ENCODE measurements at places on chromosomes 12 and 14.

DNA sequence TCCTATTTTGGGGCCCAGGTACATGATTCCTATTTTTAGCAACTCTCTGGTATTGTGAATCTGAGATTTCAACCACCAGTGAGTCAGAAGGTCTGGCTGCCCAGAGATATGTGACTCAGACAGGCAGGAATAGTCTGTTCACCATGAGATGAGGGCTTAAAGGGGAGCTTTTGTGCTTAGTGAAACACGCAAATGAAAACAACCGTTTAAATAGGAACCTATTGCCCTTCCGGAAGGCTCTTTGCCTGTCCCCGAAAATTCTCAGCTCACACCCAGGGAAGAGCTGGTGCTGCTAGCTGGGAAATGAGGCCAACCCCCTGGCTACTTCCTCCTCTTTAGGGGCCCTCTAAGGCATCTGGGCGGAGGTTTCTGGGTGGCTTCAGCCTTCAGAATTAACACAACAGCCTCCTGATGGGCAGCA lies 283.6 kb downstream of the CACNA1C start:
- no peak for DNase-seq

DNA sequence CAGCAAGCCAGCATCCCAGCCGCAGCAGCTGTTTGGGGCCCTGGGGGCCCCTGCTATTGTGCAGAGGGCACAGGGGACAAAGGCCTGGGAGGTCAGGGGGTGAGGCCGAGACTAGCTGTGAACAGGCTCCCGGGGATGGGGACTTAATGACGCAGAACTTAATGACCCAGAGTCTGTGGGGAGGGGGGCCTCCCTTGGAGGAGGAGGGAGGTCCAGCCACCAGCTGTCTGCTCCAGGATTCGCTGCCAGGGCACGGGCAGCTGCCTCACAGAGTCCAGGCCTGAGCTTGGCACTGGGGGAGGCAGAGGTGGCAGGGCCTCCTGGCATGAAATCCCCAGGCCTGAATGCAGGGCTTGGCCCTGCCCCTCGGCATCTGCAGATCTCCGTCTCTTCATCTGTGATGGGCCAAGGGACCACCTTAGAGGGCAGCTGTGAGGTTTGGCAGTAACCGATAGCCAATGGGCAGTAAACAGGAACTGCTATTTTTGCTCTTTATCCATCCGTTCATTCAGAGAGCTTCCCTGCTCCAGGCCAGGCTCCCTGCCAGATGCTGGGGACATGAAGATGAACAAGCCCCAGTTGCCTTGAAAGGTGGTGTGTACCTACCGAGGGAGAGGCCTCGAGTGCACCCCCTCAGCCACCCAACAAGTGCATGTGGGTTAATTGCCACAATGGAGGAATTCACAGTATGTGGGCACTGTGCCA lies 6.7 kb downstream of the FAM222A start:
- DNase-seq: no peak

GRCh38 chr12:121717041-121717699 lies 4.6 kb downstream of the TMEM120B start:
- no peak for DNase-seq

DNA sequence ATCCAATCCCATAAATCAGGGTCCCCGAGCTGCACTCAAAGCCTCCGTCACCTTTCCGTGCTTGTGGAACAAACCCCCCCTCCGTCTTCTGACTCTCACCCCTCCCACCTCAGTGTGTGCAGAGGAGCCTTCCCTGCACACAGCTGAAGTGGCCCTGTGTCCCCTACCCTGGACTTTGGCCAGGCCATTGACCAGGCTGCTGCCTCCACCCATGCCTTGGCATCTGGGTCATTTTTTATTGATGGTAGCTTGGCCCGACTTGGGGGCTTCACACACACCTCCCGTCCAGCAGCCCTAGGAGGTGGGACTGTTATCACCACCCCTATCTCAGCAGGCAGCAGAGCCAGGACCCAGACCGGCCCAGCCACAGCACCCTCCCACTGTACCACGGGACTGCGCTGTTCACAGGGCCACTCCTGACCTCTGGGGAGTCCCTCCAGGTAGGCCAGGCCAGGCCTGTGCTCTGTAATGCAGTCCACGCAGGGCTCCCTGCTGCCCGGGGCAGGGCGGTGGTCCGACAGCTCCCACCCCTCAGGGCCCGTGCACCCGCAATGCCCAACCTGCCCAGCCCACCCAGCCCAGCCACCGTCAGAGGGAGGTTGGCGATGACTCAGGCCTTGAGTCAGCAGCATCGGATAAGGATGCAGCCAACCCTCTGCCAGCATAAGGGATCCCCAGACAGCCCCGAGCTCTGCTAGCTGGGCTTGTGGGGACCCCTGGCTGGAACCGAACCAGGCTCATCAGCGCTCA lies 9.2 kb upstream of the INF2 start:
- no peak for DNase-seq

DNA sequence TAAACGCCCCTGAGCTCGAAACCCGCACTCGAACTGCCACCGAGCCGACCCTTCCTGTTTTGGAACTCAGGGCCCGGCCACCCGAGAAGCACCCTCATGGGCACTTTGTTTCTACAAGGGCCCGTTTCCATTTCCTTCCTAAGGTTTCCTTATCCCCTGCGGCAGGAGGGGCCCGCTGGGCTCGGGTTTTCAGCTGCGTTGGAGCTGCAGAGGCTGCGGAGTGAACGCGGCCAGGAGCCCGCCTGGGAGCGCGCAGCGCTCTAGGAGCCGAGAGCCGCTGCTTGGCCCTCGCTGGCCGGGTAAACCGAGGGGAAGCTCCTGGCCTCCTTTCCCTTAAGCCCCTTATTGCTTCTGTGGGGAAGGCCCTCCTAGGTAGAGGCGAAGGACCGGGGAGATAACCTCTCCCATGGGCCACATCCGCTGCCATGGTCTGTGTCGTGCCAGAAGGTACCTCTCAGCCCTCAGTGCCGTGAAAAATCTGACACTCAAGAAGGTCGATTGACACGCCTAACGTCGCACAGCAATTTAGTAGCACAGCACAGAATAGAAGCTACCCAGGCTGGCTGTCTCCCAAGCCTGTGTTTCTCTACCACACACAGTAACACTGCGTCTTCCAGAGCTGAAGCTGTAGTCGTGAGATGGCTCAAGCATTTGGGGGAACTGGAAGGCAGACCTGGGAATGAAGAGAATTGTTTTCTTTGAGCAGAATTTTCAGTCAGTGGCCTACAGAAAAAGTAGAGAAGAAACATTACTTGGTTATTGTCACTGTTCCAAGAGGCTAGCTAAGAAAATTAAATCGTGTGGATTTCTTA lies 12.9 kb upstream of the CALM1 start:
- DNase-seq: peak; percentile 32

- DNase-seq: peak; percentile 84
Observed at GRCh38 chr14:70907176-70907995, at the start of gene PCNX1. PCNX1 (plus strand) TSS chr14:70907459; CDS start chr14:70907851, 392 bp downstream.

- DNase-seq: no peak
Observed at GRCh38 chr12:128702371-128702770, 121.4 kb downstream of the SLC15A4 start.

DNA sequence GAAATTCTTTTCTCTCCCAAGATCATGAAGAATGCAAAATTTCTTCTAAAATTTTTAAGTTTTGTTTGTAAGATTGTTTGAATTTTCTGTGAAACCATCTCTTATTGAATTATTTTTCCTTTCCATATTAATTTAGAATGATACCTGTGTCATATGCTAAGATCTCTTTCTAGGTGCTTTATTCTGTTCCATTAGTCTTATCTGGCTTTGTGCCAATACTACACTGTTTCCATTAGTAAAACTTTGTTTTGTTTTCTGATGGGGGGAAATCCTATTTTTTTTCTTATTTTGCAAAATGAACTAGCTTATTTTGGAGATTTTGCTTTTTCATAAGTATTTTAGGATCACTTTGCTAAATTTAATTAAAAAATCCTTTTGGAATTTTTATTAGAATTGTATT lies 193.9 kb downstream of the FUT8 start:
- no peak for DNase-seq

DNA sequence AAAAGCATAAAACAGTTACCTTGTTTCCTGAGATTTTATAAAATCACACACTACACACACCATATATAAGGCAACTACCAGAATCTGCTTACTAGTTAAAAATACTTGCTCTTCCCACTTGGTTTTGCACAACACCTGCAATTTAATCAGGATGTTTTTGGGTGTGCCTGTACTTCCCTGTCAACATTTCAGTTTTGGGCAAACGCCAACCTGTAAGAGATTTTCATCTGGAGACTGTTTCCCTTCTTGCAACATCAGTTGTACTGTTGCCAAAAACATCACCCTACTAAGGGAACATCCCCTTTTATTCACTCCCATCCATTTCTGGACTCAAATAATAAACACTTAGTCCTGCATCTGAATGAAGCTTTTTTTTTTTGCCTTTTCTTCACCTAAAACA lies 172.3 kb downstream of the DUSP6 start:
- DNase-seq: no peak

- no peak for DNase-seq
Observed at GRCh38 chr14:54593860-54594259, 26.9 kb downstream of the SAMD4A start.

DNA sequence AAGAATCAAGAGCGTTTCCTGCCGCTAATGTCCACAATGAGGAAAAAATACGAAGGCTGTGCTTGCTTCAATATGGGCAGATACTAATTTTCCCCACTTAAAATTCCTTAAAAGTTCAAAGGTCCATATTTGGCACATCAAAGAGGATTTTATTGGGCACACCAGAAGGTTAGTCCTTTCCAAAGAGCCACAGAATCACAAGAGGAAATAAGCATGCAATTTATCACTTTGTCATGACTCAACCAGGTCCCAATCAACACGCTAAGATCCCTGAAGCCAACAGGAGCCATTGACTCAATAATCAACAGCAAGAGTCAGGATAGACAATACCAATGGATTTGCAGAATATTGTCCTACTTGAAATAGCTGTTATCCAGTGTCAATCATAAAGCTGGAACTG lies 80.6 kb downstream of the MAP1LC3B2 start:
- no peak for DNase-seq

DNA sequence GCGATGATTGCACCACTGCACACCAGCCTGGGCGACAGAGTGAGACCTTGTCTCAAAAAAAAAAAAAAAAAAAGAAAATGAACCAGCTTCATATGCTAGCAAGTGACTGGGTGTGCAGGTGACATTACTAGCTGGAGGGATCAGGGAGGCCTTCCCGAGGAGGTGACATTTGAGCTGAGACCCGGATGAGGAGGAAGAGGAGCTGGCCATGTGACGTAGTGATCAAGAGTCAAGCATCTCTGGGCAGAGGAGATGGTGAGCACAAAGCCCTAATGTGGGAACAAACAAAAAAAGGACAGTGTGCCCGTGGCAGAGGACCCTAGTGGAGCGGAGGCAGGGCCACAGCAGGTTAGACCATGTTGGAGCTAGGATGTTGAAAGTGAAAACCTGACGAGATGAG lies 3.5 kb upstream of the PTPN6 start:
- DNase-seq: no peak

DNA sequence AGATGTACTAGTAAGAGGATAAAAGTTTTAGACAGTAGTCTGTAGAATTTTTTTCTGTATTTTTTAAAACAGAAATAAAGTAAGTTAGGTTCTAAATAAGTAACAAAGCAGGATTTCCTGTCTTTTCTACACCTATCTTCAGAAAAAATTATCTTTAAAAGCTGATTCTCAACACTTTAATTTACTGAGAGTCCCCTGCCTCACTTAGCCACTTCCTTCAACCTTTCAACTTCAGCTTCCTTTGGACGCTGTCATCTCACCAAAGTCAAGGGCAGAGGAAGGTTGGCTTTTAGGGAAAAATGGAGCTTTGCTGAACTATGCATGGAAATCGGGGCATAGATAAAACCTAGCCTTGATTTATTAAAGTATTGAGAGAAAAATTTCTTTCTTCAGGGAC lies 44.9 kb upstream of the CERS5 start:
- no peak for DNase-seq

DNA sequence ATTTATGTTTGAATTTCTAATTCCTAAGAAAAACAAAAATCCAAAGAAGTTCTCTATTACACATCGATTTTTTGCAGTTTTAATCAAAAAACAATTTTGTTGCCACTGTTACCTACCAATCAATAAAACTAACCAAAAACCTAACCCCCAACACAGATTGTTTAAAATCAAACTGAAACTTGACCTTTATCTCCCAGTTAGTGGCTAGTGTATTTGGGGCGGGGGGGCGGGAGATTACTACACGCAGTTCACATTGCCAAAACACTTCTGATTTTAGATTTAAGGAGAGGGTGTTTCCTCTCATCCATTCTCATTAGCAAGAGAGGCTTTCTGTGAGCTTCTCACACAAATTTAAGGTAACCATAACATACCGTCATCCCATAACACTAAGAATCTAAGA lies 6.4 kb downstream of the CDC42BPB start:
- DNase-seq: no peak

- no peak for DNase-seq
Observed at GRCh38 chr12:104648756-104649155, 192.0 kb downstream of the CHST11 start.

DNA sequence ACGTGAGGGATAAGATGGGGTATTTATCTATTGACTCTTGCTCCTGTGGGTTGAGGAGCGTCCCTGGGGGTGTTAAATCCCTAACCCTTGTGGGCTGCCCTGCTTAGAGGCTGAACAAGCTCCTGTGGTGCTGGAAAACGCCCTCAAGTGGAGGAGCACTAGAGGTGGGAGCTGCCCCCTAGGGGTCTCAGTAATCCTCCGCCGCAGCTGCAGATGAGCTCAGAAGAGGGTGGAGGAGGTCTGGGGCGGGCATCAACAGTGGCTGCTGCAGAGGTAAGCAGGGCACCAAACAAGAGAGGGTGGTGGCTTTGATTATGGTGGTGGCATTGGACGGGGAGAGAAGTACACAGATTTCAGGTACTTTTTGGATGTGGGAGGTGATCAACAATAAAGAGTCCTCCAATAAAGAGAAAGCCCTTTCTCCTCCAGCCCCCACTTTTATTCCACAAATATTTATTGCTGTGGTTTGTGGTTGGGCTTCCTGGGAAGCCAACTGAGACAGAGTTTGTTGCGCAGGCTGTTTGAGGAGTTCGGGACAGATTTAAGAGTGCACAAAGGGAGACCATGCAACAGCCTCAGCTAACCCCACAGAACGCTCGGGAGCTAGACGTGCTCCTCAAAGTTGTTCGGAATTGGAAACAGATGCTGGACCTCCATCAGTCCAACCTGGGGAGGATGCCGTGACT lies 179.9 kb downstream of the ADCK1 start:
- no peak for DNase-seq

- DNase-seq: no peak
Observed at GRCh38 chr12:84085046-84085445, 827.6 kb downstream of the SLC6A15 start.

GRCh38 chr12:110796952-110797351 lies 49.8 kb upstream of the CCDC63 start:
- no peak for DNase-seq

GRCh38 chr12:106839333-106839732 lies 64.9 kb downstream of the RIC8B start:
- no peak for DNase-seq

All from T-helper 17 cell (primary cell).